ENCODE measurements at places on chromosomes 12 and 14.

- peak; percentile 13 for DNase-seq
Observed at GRCh38 chr12:54658306-54659264, 10.4 kb upstream of the DCD start.

GRCh38 chr14:26427097-26427496 is 170.7 kb downstream of the NOVA1 start:
- no peak for DNase-seq

- no peak for DNase-seq
Observed at GRCh38 chr12:5192726-5193125, 149.0 kb downstream of the KCNA5 start.

- no peak for DNase-seq
Observed at GRCh38 chr12:56197921-56198635, 8.8 kb upstream of the SMARCC2 start.

DNA sequence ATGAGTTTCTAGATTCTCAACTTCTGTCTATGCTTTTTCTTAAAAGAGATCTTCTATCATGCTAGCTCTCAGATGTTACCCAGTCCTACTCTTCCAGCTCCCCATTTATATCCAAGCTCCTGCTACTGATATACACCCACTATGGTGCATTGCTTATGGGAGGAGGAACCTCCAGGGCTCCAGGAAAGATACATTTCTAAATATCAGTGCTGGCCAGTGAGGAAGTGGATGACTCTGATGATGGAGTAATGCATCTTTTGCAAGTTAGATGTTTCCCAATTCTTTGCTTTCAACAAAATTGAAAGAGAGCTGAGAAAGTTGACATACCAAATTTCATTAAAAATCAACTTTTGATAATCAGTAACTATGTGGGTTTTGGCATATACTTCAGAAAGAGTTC is 105.7 kb upstream of the RESF1 start:
- no peak for DNase-seq

DNA sequence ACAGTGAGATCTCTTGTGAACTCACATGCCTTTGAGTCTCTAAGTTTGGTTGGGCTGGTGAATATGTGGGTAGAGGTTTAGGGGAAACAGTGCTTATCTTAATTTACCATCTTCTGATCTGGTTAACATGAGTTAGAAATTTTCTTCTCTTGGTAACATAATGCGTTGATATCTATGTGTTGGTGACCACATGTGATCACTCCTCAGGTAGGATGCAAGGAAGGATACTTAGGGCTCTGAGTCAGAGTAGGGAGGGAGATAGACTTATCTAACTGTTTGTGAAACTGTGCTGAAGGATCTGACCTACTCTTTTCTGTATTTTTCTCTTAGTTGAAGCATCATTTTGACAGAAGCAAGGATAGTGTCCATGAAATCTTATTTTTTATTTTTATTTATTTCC is 23.1 kb downstream of the FAM234B start:
- DNase-seq, result no peak

DNA sequence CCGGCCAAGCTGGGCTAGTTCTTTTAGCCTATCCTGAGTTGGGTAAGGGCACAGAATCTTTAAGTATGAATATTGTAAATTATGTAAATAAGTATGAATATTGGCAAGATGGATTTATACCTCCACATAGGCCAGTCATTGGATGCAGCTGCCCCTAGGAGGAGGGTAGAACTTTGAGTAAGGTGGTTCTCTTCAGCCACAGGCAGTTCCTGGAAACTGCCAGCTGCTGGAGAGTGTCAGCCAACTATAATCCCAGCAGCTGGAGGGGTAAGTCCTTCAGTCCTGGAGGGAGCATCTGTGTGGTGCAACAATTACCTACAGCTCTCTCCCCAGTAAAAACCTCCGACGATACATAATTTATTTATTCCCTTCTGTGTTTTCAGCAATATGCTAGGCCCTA is 65.8 kb upstream of the TMPO start:
- DNase-seq, result no peak

- DNase-seq, result peak; percentile 91
Observed at GRCh38 chr14:105248368-105249181, at the start of gene BTBD6. Gene BTBD6 (plus strand): TSS chr14:105248533. CDS start chr14:105248712, 179 bp downstream.
